Activated naive CD8-positive, alpha-beta T cell treated with anti-CD3 and anti-CD28 coated beads, Interleukin-2, amount 10 ng/mL, durations not matched to agents 7 days and 5 days (primary cell): ENCODE measurements at places on chromosomes 12 and 14. TPM values are rescaled to one million over a fixed set of nuclear protein-coding genes. Genes with fewer than 3 reads are reported as not detected.

Gene SLCO1B3
- not detected for total RNA-seq

DNA sequence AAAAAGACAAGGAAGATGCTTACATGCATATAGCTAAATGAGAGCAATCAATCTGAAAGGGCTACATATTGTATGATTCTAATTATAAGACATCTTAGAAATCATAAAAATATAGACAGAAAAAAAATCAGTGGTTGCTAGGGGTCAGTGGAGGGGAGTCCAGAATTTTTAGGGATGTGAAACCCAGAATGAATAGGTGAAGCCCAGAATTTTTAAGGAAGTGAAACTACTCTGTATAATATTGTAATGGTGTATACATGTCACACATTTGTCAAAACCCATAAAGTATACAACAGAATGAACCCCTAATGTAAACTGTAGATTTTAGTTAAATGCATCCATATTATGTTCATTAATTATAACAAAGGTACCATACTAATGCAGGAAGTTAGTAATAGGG lies 713.2 kb downstream of the FLRT2 start:
- no peaks in the 10 kb centered on the region for H3K27me3 ChIP-seq
- no peak for DNase-seq
- no peaks in the 10 kb centered on the region for H3K4me1 ChIP-seq
- no peak overlapping the region for H3K27ac ChIP-seq
- H3K36me3 ChIP-seq: no peaks in the 10 kb centered on the region

Gene LHX5
- not detected for total RNA-seq

DNA sequence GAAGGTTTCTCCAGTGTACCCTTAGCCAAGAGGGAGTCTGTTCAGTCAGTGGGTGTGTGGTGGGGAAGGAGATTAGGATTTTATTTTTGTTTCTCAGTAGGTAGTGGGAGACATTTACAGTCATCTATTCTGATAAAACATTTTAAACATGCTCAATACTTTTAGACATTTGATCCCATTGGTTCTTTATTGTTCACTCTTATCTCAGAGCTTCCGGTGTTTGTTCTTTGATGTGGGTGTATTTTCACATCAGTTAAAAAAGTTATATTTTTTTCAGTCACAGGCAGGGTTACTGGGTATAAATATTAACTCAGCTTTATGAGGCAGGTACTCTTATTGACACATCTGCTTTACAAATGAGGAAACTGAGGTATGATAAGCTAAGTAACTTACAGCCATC lies 43.3 kb upstream of the LRRK2 start:
- peaks cover 6% of the 10 kb centered on the region for H3K4me1 ChIP-seq
- H3K27me3 ChIP-seq: peaks cover 2% of the 10 kb centered on the region
- no peak overlapping the region for H3K27ac ChIP-seq
- no peak overlapping the region for H3K4me3 ChIP-seq
- H3K36me3 ChIP-seq: no peaks in the 10 kb centered on the region

DNA sequence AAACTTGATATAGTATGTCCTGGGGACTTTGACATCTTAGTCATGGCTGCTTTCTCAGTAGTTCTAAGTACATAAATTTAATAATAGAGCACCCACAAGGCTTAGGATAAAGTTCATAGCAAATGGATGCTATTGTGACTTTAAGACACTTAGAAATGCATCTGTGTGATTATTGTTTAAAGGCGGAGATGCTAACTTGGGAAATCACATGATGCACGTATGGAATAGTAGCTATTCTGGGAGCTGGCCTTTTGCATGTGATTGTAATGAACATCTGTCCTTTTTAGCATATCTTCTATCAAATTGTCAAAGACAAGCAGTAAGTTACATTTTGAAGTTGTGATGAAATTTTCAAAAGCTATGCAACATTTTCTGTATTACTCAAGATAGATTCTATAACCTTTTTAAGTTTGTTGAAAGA lies 46.7 kb upstream of the ATP2A2 start:
- DNase-seq: no peak
- H3K4me3 ChIP-seq: no peak overlapping the region
- H3K36me3 ChIP-seq: no peaks in the 10 kb centered on the region

DNA sequence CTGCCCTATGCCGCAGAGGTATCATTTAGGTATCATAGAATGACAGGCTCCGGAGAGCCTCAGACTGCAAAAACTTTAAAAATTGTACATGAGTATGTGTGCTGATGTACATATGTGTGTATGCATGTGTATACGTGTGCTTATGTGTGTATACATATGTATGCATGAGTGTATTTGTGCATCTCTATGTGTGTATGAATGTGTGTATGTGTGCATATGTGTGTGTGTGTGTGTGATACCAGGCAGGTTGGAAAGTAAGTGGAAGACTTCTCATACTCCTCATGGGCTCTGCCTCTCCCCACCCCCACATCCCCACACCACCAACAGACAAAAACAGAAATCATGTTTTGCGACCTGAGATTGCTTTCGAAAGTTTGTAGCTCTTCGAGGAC lies 621 bp upstream of the TMEM117 start:
- H3K36me3 ChIP-seq: no peaks in the 10 kb centered on the region
- H3K27ac ChIP-seq: peak overlapping the region; percentile 54
- no peak for DNase-seq
- H3K4me3 ChIP-seq: peak overlapping the region; percentile 79

Gene KRT85
- total RNA-seq: not detected

GRCh38 chr14:51806026-51807023 lies 54.1 kb upstream of the GNG2 start:
- H3K36me3 ChIP-seq: no peaks in the 10 kb centered on the region
- H3K4me3 ChIP-seq: no peak overlapping the region
- H3K4me1 ChIP-seq: no peaks in the 10 kb centered on the region
- no peak overlapping the region for H3K27ac ChIP-seq
- peaks cover 4% of the 10 kb centered on the region for H3K27me3 ChIP-seq

DNA sequence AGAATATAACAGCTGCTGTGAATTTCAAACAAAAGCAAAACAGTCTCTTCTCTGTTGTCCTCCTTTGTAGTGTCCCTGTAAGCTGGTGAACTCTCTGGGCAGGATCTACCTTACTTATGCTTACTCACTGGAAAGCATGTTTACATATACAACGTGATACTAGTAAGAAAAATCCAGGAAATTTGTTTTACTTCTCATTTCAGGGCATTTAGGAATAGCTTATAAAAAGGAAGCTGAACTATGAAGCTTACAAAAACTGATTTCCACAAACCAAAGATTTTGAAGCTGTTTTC lies 311.0 kb downstream of the NOVA1 start:
- H3K36me3 ChIP-seq: no peaks in the 10 kb centered on the region
- no peaks in the 10 kb centered on the region for H3K27me3 ChIP-seq
- DNase-seq: no peak
- H3K4me1 ChIP-seq: no peaks in the 10 kb centered on the region

DNA sequence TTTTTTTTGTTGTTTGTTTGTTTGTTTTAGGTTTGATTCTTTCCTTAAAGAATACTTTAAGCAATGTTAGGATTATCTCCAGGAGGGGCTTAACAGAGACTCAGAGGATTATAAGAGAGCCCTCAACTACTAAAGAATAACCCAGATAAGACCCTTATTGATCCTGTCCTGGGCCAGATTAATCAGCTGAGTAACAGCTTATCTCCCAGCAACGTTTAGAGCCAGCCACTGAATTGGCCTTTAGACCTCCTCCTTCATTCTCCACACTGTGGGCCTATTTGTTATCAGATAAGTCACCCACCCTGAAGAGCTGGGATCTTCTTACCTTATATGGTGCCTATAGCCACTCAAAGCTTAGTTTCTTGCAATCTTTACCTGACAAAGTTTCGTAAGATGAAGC lies 71.1 kb downstream of the FIGNL2 start:
- H3K4me1 ChIP-seq: peaks cover 14% of the 10 kb centered on the region
- no peak overlapping the region for H3K4me3 ChIP-seq
- DNase-seq: no peak

DNA sequence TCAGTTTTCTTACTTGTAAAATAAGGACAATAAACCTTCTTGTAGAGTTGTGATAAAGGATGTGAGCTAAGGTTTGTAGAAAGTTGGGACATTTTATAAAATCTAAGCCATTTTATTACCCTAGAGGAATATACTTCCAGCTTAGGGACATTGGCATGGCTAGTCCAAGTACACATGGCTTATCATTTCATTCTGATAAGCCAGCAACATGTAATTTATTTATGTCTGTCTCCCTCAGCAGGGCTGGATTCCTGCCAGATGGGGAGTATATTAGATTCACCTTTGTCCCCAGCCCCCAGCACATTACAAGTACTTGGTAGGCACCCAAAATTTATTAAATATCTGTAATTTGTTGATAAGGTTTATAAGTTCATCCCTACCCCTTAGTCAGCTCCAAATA lies 6.3 kb upstream of the ATG14 start:
- H3K4me3 ChIP-seq: no peak overlapping the region
- no peaks in the 10 kb centered on the region for H3K36me3 ChIP-seq
- peaks cover 4% of the 10 kb centered on the region for H3K4me1 ChIP-seq
- no peaks in the 10 kb centered on the region for H3K27me3 ChIP-seq

- H3K36me3 ChIP-seq: no peaks in the 10 kb centered on the region
- peaks cover 8% of the 10 kb centered on the region for H3K27me3 ChIP-seq
- no peaks in the 10 kb centered on the region for H3K4me1 ChIP-seq
- no peak for DNase-seq
- no peak overlapping the region for H3K4me3 ChIP-seq
These were observed 48.3 kb downstream of the SCN8A start for GRCh38 chr12:51639361-51639760.

- H3K36me3 ChIP-seq: no peaks in the 10 kb centered on the region
- no peak overlapping the region for H3K27ac ChIP-seq
- no peak for DNase-seq
- H3K4me3 ChIP-seq: no peak overlapping the region
These were observed 13.9 kb upstream of the RPH3A start for GRCh38 chr12:112777387-112778310.

DNA sequence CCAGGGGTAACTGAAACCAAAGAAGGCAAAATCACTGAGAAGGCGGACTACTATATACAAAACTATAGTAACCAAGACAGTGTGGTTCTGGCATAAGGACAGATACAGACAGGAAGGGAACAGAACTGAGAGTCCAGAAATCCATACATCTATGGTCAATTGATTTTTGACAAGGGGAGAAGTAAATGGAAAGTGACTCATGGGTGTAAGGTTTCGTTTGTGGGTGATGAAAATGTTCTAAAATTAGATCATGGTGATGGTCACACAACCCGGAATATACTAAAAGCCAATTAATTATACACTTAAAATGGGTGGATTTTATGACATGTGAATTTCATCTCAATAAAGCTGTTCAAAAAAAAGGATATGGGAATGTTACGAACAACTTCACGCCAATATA lies 18.7 kb downstream of the ANGEL1 start:
- peaks cover 2% of the 10 kb centered on the region for H3K4me1 ChIP-seq
- H3K4me3 ChIP-seq: no peak overlapping the region
- DNase-seq: no peak
- no peaks in the 10 kb centered on the region for H3K27me3 ChIP-seq
- H3K36me3 ChIP-seq: peaks cover 10% of the 10 kb centered on the region
- H3K27ac ChIP-seq: no peak overlapping the region

Gene OR11H6
- not detected for total RNA-seq

Gene PRICKLE1
- total RNA-seq: 0.89 TPM

- H3K4me1 ChIP-seq: peaks cover 11% of the 10 kb centered on the region
- H3K27me3 ChIP-seq: no peaks in the 10 kb centered on the region
- no peak overlapping the region for H3K4me3 ChIP-seq
- no peak for DNase-seq
- H3K36me3 ChIP-seq: peaks cover 44% of the 10 kb centered on the region
These were observed 22.3 kb upstream of the MGP start for GRCh38 chr12:14907953-14908352.

GRCh38 chr12:105554223-105554678 lies 223.8 kb downstream of the C12orf75 start:
- H3K4me3 ChIP-seq: no peak overlapping the region
- H3K4me1 ChIP-seq: no peaks in the 10 kb centered on the region
- no peak for DNase-seq
- H3K27ac ChIP-seq: no peak overlapping the region
- no peaks in the 10 kb centered on the region for H3K36me3 ChIP-seq
- H3K27me3 ChIP-seq: peaks cover 5% of the 10 kb centered on the region

- no peak for DNase-seq
- H3K27me3 ChIP-seq: no peaks in the 10 kb centered on the region
- no peaks in the 10 kb centered on the region for H3K4me1 ChIP-seq
- no peak overlapping the region for H3K27ac ChIP-seq
- no peak overlapping the region for H3K4me3 ChIP-seq
These were observed 957.9 kb upstream of the USP15 start for GRCh38 chr12:61302282-61302681.

Gene IGFBP6
- 2.3 TPM for total RNA-seq

Gene CMTM5
- total RNA-seq: not detected

DNA sequence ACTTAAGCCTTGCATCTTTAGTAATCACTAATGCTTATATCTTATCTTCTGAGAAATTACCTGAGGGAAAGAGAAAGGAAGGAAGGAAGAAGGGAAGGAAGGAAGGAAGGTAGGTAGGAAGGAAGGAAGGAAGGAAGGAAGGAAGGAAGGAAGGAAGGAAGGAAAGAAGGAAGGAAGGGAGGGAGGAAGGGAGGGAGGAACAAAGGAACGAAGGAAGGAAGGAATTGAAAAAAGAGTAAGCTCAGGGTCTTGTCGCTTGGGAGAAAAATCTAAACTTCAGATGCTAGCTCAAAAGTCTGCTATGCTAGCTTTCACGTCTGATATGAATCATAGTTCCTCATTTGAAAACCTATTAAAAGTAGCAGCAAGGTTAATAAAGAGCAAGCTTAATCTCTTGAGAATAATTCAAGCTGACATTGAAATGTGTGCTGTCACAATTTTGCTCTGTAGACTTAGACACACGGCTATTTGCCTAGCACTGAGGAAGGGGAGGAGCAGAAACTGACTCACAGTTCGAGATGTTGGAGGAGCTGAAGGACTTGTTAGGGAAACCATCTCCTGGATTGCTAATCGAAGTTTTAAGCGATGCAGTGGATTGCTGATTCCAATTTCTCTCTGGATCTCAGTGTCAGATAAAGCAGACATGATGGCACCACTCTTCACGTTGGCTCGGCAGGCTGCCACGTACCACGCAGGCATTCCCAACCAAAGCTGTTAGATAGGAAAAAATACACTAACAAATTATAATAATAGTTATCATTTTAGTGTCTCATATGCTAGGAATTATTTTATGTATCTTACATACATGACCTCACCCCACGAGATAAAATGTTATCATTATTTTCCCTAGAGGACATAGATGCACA lies 216.7 kb downstream of the ACSS3 start:
- H3K36me3 ChIP-seq: no peaks in the 10 kb centered on the region
- H3K4me3 ChIP-seq: no peak overlapping the region
- no peak for DNase-seq
- H3K27ac ChIP-seq: no peak overlapping the region
- H3K4me1 ChIP-seq: no peaks in the 10 kb centered on the region

DNA sequence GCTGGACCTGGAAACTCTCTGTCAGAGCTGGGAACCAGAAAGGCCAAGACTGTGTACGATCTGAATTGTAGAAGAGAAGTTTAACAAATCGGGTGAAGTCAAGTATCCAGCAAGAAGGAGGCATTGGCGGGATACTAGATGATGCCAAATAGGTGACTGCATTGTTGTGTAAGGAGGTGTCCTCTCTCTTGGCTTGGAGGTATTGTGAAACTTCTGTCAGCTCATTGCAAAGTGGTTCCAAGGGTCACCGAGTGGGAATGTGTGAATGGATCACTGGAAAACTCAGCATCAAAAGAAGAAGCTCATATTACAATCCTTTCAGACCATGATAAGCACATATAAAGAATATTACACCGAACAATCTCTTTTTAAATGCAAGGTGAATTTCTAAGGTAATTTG lies 11.7 kb downstream of the NAV3 start:
- no peak for DNase-seq
- no peak overlapping the region for H3K4me3 ChIP-seq
- H3K27me3 ChIP-seq: no peaks in the 10 kb centered on the region
- no peak overlapping the region for H3K27ac ChIP-seq
- no peaks in the 10 kb centered on the region for H3K36me3 ChIP-seq
- H3K4me1 ChIP-seq: no peaks in the 10 kb centered on the region

Gene PKP2
- total RNA-seq: 0.36 TPM
